ENCODE measurements at places on chromosomes 16 and 17. TPM values are rescaled to one million over a fixed set of nuclear protein-coding genes. Genes with fewer than 3 reads are reported as not detected.

The CD7 gene
- not detected for total RNA-seq

The C16orf86 gene
- total RNA-seq, result 0.66 TPM

The GPR142 gene
- not detected for total RNA-seq

The C16orf92 gene
- total RNA-seq, result not detected

The TBC1D3I gene
- total RNA-seq, result 3.3 TPM

The SRCIN1 gene
- total RNA-seq, result 46.6 TPM

The KRT40 gene
- total RNA-seq, result not detected

The CCDC40 gene
- total RNA-seq, result 13.3 TPM

The TVP23C gene
- total RNA-seq, result 7.4 TPM

The CD300H gene
- total RNA-seq, result not detected

The NTN3 gene
- not detected for total RNA-seq

The DNASE1L2 gene
- total RNA-seq, result 5.7 TPM

The ATAD5 gene
- 18.4 TPM for total RNA-seq

The GPRC5B gene
- total RNA-seq, result 294 TPM

The ABCC6 gene
- total RNA-seq, result 5.8 TPM

The TRPV3 gene
- 0.38 TPM for total RNA-seq

The PRKCB gene
- not detected for total RNA-seq

The ASPHD1 gene
- total RNA-seq, result 64.1 TPM

The KRTAP9-2 gene
- not detected for total RNA-seq

The C16orf89 gene
- not detected for total RNA-seq

The SPG7 gene
- total RNA-seq, result 186 TPM

The MAP2K6 gene
- total RNA-seq, result 8.3 TPM

The PRSS21 gene
- not detected for total RNA-seq

The SLFN11 gene
- total RNA-seq, result 35.3 TPM

The CFAP52 gene
- not detected for total RNA-seq

The KRT39 gene
- 0.44 TPM for total RNA-seq

The XYLT1 gene
- total RNA-seq, result 8.0 TPM

The ZNF319 gene
- 10.2 TPM for total RNA-seq

The KRTAP9-4 gene
- total RNA-seq, result not detected

The TBC1D28 gene
- not detected for total RNA-seq

The ACAP1 gene
- total RNA-seq, result 4.1 TPM

The CCL22 gene
- total RNA-seq, result 4.5 TPM

The HBA2 gene
- not detected for total RNA-seq

The MEOX1 gene
- not detected for total RNA-seq

The SMTNL2 gene
- not detected for total RNA-seq

The P3H4 gene
- total RNA-seq, result 19.9 TPM

The PTX4 gene
- not detected for total RNA-seq

The ACSM2A gene
- total RNA-seq, result not detected

The MYO1D gene
- 51.9 TPM for total RNA-seq

The TUBD1 gene
- 12.6 TPM for total RNA-seq

The ATP2A1 gene
- 5.7 TPM for total RNA-seq

The PNPO gene
- 88.0 TPM for total RNA-seq

The CDK5R1 gene
- total RNA-seq, result 4.0 TPM

The CHRNE gene
- 0.19 TPM for total RNA-seq

The GPT2 gene
- total RNA-seq, result 63.2 TPM

The COG1 gene
- total RNA-seq, result 37.7 TPM

The C17orf67 gene
- total RNA-seq, result 4.6 TPM

The ITGA2B gene
- total RNA-seq, result 1.2 TPM

The GAN gene
- 22.0 TPM for total RNA-seq

The RNF135 gene
- 7.5 TPM for total RNA-seq

The CACNG5 gene
- not detected for total RNA-seq

The ITGA3 gene
- total RNA-seq, result 709 TPM

All from Calu3 (cell line).